HFFc6 (cell line): ENCODE measurements at places on chromosomes 12 and 14.

- H3K36me3 ChIP-seq, result peaks cover 6% of the 10 kb centered on the region
- H3K4me3 ChIP-seq, result no peak overlapping the region
- DNase-seq, result no peak
- H3K27ac ChIP-seq, result peak overlapping the region; percentile 45; the same call in 1 of the 2 replicates
- H3K4me1 ChIP-seq, result peaks cover 52% of the 10 kb centered on the region
Measured at GRCh38 chr14:72619111-72619571, 274.8 kb downstream of the DPF3 start.

DNA sequence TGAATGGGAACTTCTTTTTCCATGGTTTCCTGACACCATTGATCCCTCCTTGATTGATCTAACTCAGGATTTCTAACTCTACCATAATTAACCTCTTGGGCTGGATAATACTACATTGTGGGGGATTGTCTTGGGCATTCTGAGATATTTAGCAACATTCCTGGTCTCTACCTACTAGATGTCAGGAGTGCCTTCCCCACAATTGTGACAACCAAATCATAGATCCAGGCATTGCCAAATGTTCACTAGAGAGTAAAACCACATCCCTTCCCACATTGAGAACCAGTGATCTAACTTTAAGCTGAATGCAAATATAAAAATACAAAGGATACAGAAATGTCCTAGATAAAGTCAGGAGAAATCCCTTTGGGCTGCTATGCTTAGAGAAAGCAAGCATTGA lies 36.9 kb upstream of the CCDC198 start:
- H3K4me1 ChIP-seq, result no peaks in the 10 kb centered on the region
- H3K27ac ChIP-seq, result no peak overlapping the region
- H3K4me3 ChIP-seq, result no peak overlapping the region
- H3K36me3 ChIP-seq, result no peaks in the 10 kb centered on the region
- peaks cover 4% of the 10 kb centered on the region; the same call in 1 of the 2 replicates for H3K27me3 ChIP-seq

- DNase-seq, result no peak
- H3K27ac ChIP-seq, result no peak overlapping the region
- H3K4me3 ChIP-seq, result no peak overlapping the region
- no peaks in the 10 kb centered on the region for H3K36me3 ChIP-seq
- H3K4me1 ChIP-seq, result no peaks in the 10 kb centered on the region
- H3K27me3 ChIP-seq, result no peaks in the 10 kb centered on the region; the same call in 1 of the 2 replicates
Measured at GRCh38 chr12:95522692-95523091, 28.6 kb downstream of the USP44 start.

DNA sequence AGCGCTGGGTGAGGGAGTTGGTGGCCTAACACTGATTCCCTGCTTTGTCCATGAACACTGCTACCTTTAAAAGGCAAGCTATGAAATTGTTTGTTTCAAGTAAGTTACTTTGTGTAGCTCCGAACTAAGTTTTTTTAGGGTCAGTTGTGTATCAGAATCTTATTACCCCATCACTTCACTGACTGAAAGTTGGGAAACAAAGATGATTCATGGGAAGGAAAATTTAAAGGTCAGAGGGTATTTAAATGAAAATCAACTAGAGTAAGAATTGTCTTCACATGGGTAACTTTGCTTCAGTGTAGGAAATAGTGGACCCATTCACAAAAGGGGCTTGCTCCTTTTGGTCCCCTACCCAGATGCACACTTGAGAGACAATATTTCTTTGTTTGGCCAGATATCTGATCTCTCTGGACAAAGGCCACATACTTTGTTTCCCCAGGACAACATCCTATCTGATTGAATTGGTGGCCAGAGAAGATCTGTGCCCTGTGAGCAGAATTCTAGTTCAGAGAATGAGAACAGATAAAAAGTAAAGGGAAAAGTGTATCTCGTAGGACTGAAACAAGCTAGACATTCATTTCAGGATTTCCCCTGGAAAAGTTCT lies 53.5 kb downstream of the RAB35 start:
- no peaks in the 10 kb centered on the region for H3K36me3 ChIP-seq
- H3K4me1 ChIP-seq, result no peaks in the 10 kb centered on the region
- H3K4me3 ChIP-seq, result no peak overlapping the region
- DNase-seq, result no peak
- peaks cover 55% of the 10 kb centered on the region for H3K27me3 ChIP-seq

DNA sequence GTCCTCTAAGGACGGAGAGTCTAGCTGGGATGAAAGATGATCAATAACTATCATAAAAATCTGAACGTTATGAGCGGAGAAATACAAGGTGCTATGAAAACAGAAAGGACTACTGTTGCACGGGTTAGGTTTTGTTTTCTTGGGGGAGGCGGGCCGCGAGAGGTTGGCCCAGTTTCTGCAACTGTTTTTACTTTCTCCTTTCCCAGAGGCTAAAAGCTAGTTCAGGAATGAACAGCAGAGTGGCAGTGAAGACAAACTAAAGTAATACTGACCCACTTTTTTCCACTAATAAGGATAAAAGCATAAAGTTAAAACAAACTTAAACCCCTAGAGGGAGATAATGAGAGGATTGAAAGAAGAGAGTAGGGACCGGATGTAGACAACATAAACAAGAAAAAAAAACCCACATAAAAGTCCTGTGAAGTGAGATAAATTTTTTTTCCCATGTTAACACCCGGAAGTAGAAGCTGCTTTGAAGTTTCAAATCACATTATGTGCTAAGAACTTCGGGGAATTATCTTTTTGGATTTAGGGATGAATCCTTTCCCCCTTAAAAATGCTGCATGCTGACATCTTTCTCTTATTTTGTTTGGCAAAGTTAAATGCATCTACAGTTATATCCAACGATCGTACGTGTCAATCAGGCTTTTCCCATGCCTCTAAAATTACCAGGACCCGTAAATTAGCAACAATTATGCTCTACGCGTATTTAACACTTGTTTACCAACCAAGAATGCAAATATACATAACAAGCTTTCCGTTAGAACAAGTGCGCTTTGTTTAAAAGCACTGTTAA lies 1.0 kb upstream of the CDK17 start:
- peak overlapping the region; percentile 89 for H3K27ac ChIP-seq
- peak; percentile 85 for DNase-seq
- peaks cover 43% of the 10 kb centered on the region for H3K4me1 ChIP-seq

DNA sequence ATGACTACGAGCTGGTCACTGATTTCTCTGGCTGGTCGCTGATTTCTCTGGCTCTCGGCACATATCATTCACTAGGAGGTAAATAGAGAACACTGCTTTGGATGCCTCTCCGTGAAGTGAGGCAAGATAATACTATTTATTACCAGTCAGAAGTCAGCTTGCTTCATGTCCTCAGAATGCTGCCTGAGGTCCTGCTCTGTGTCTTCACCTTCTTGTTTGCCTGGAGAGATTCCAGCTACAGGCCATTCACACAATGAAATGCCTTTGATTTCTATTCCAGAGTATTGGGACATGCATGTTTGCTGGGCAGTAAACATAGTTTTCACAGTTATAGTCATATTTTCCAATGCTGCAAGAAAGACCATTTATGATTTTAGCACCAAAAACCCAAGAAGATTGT lies 106.7 kb downstream of the AEBP2 start:
- peak overlapping the region; percentile 83 for H3K27ac ChIP-seq
- peaks cover 50% of the 10 kb centered on the region for H3K4me1 ChIP-seq
- H3K4me3 ChIP-seq, result peak overlapping the region; percentile 86
- H3K36me3 ChIP-seq, result no peaks in the 10 kb centered on the region
- peak; percentile 9 for DNase-seq
- H3K27me3 ChIP-seq, result no peaks in the 10 kb centered on the region
